ENCODE measurements at places on chromosomes 6 and 20.

DNA sequence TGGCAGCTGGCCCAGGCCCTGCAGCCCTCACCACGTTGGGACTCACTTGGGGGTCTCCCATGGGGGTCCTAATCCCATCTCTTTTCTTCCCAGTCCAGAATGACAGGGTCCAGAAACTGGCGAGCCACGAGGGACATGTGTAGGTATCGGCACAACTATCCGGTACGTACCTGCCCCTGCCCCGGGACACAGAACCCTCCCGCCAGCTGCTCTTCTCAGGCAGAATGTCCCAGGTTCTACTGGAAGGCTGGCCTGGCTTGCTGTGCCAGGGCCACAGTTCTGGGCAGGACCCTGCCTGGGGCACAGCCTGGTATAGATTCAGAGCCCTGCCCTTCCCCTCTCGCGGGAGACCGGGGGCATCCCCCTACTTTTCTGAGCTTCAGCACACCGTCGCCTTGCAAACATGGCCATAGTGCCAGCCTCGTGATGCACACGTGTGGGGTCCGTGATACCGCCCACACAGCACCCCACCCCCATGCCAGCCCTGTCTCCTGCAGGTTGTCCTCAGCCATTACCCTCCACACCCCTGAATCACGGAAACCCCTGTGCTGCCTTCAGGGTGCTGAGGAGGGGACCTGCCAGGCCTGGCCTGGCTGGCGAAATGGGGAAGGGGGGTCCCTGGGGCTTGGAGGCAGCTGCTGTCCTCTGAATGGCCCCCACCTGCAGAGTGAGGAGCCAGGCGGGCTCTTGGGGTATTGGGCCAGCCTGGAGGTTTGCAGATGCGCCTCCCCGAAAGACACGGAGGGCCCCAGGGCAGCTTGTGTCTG is 3.0 kb downstream of the OGFR start:
- no peak for DNase-seq

GRCh38 chr6:140744659-140745320 is 1370.3 kb upstream of the CITED2 start:
- no peak for DNase-seq

DNA sequence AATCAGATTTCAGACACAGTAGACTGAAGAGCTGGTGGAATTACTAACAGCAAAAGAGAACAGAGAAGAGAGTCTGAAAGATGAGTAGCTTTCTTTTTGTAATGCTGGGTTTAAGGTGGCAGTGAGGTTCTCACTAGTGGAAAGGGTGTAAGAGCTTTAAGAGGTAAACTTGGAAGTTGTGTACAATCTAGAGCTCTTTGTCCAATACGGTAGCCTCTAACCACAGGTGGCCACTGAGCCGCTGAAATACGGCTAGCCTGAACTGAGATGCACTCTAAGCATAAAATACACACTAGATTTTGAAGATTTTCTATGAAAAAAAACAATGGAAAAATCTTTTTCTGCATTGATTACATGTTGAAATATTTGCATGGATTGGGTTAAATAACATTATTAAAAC is 4.0 kb downstream of the ELOVL2 start:
- no peak for DNase-seq

- no peak for DNase-seq
Observed at GRCh38 chr6:49342410-49342809, 120.6 kb downstream of the MMUT start.

DNA sequence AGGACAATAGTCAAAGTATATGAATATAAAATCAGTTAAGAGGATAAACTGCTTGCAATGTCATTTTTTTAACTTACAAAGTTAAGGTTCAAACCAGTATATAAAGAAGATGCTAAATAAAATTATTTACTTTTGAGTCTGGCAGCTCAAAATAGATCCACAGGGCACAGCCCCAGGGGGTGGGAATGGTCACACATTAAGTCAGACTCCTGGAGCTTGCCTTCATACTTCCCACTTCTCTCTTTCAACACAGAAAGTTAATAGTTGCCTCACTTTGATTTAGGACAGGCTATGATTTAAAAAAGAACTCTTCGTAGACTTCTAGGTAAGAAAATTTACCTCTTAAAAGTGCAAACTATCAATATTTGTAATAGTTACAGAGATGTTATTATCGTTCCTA is 158.3 kb upstream of the RUNX2 start:
- no peak for DNase-seq

GRCh38 chr20:1446536-1446935 is 20.1 kb downstream of the NSFL1C start:
- DNase-seq, result no peak

DNA sequence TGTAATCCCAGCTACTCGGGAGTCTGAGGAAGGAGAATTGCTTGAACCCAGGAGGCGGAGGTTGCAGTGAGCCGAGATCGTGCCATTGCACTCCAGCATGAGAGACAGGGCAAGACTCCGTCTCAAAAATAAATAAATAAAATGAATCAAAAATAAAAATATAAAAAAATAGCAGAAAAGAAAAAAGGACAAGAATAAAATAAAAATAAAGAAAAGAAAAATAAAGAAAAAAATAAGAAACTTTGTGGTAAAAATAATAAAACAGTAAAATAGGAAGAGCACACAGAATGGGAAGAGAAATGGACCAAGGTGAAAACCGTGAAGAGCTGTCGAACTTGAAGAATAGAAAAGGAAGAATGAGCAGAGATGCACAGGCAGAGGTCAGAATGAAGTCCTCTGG is 63.0 kb downstream of the SNX5 start:
- DNase-seq, result no peak

Data from activated T-cell treated with anti-CD3 and anti-CD28 coated beads, Interleukin-2, amount 50 U/mL, for 48 hours (primary cell).